ENCODE measurements at places on chromosomes 2 and 18.

DNA sequence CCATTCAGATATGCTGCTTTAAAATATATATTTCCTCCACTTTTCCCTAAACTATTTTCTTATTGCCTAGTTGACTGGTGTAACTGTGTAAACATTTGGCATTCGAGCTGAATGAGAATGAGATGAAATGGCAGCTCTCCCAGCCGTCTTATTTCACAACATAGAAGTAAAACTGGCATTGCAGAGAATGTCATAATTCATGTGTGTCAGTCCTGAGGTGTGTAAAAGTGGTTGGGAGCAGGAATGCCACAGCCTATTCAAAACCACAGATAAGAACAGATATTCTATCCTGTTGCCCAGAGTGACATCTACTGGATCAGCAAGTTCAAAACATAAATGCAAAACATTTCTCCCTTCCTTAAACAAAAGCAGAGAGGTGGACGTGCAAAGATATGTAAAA, 565.5 kb upstream of the CHAC2 start:
- DNase-seq, result no peak

DNA sequence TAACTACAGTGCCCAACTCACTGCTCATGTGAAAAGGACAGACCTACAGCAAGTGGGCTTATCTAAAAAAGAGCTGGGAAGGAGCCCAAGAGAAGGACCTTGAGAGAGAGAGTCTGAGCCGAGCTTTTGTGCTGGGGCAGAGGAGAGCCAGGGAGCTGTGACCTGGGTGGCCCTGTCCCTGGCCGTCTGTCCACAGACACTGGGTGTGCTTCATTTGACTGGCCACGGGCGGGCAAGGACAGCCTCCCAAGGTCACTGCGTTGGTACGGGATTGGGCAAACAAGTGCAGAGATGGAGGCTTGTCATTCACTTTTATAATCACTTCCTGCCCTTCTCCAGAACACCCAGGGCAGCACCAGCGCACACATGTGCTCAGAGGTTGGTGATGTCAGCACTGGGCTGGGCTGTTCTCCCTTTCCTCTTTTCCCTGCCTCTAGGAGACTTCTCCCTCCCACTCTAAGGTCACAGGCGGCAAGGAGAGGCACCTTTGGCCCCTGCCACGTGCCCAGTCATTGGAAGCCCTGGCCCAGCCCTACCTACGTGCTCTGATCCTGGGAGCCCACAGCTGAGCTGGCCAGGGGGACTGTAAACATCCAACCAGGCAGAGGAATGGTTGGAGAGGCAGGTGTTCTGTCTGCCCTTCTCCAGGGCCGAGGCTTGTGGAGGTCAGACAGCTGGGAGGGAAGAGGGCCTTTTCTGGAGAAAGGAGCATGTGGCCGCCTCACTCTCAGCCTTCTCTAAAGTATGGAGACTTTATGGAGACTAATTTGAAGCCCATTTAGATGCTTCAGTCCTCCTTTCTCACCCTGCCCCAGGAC, 6.4 kb upstream of the PSD4 start:
- no peak for DNase-seq

GRCh38 chr18:3193331-3193730, 26.4 kb downstream of the MYOM1 start:
- no peak for DNase-seq

DNA sequence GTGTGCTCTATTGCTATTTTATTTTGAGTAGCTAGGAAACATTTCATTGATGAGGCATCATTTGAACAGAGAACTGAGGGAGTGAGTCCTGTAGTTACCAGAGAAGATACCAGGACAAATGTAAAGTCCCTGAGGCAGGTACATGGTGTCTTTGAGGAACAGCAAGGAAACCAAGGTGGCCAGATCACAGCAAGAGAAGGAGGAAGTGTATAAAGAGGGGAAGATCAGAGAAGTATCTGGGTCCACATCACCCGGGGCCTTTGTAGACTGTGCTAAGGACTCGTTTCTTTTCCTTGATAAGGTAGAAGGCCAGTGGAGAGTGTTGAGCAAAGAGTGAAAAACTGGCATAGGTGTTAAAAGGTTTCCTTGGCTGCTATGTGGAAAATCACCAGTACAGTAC, 34.8 kb upstream of the PLB1 start:
- no peak for DNase-seq

DNA sequence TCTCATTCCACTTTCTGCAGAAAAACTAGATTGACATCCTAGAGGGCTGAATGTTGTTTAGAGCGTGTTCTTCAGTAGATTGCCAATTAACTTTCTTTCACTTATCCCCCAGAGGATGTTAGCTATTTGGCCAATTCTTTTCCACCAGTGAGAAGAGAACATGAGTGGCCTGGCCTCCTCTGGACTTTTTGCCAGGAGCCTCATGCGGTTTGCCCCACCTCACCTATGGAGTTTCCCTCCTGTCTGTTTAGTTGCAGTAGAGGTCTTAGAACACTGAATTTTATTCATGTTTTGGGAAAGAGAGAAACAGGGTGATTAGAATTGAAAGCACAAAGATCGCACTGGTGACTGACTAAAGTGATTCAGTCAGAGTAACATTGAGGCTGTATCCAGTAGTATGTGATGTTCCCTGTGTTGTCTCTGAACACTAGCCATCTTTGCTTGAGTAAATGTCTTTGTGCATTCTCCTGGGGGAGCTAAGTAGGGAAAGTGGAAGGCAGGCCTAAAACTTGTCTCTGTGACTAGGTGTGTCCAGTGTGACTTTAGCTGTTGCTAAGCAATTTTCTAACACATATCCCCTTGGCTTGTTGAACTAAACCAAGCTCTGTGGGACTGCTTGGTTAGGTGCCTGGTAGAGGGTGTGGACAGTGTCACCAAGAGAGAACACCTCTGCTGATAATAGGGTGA, 34.0 kb downstream of the UGP2 start:
- DNase-seq, result no peak

DNA sequence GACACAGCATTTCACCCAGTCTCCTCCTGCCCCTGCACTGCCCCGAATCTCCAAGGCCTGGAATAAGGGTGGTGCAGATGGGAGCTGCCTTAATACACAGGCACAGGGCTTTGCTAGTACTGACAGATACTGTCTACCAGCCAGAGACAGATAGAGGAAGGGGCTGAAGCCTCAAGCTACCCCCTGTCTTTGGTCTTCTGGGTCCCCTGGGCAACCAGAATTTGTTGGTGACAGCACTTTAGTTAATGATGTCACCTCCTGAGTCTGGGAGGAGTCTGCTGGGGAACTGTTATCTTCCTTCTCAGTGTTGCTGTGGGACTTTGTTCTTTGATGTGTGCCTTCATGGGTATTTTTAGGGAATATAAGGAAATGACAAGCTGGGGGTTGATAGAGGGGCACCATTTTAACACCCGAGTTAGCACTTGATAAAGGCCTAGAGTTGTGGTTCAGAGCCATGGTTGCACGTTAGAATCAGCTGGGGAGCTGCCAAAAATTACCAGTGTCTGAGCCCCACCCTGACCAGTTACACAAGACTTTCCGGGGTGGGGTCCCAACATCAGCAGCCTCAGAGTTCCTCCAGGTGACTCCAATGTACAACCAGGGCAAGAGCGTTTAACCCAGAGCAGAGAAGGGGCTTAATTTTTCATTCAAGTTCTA, 136.8 kb downstream of the SMAD7 start:
- DNase-seq, result peak; percentile 0

DNA sequence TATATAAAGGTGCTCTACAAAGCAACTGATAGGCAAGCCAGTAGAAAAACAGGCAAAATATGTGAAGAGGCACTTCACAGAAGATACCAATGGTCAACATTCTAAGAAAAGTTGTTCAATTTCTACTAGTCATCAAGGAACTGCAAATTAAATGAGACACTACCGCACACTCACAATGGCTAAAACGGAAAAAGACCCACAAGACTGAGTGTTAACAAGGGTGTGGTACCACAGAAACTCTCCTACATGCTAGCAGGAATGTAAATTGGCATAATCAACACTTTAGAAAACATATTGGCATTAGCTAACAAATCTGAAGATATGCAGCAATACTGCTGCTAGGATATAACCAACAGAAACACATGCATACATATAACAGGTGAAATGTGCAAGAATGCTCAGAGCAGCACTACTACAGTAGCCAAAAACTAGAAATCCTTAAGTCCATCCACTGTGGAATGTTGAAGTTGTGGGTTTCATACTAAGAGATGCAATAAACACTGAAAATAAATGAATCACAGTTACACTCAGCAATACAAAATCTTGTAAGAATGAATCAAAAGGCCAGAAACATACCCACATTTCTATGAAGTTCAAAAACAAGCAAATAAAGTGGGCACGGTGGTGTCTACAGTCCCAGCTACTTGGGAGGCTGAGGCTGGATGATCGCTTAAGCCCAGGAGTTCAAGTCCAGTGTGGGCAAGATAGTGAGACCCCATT, 9.2 kb downstream of the RNU4ATAC start:
- DNase-seq, result no peak

- DNase-seq, result no peak
These were observed 916.0 kb upstream of the CELF4 start for GRCh38 chr18:38481576-38481975.

DNA sequence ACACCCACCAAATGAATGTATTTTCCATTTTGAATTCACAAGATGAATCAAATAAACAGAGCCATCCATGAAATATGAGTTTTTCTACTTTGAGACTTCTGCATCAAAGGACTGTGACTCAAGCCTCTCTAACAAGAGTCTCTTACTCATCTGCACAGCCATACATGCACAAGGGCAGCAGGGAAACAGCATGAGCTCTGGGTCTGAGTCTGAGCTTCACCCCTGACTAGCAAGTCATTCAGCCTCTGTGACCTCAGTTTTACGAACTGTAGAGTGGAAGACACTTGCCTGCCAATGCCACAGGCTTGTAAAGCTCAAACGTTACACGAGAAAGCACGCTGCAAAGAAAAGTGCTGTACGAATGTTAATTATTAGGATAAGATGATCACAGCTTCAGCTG, 42.9 kb downstream of the MREG start:
- no peak for DNase-seq

DNA sequence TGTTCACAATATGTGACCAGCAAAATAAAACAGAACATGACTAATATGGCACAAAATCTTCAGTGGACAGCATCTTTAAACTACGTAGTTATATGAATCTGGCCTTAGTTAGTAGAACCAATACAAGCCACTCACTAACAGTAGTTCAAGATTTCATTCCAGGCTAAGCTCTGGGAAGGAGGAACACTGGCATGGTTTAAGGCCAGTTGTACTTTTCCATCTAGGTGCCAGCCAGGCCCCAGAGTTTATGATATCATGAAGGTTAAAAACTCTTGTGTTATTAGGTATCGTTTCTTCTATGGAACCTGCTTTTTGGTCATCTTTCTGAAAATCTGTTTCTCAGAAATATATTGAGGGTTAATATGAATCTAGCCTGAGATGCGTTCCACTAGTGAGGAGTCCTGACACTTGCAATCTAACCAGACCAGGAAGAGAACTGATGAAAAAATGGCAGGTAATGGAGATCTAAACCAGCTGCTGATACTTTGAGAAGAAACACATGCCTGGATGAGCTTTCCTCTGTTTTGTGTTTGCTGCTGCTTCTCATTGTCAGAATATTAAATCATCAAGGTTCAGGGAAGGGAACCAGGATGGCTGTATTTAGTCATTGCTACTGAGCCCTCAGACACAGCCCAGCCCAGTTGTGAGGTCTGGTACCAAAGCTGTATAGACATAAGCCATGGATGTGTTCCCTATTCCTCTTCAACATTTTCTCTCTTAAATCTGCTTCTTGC, 182.8 kb upstream of the SETBP1 start:
- no peak for DNase-seq

- DNase-seq, result peak; percentile 57
These were observed 495.7 kb upstream of the SMIM21 start for GRCh38 chr18:75923169-75923568.

DNA sequence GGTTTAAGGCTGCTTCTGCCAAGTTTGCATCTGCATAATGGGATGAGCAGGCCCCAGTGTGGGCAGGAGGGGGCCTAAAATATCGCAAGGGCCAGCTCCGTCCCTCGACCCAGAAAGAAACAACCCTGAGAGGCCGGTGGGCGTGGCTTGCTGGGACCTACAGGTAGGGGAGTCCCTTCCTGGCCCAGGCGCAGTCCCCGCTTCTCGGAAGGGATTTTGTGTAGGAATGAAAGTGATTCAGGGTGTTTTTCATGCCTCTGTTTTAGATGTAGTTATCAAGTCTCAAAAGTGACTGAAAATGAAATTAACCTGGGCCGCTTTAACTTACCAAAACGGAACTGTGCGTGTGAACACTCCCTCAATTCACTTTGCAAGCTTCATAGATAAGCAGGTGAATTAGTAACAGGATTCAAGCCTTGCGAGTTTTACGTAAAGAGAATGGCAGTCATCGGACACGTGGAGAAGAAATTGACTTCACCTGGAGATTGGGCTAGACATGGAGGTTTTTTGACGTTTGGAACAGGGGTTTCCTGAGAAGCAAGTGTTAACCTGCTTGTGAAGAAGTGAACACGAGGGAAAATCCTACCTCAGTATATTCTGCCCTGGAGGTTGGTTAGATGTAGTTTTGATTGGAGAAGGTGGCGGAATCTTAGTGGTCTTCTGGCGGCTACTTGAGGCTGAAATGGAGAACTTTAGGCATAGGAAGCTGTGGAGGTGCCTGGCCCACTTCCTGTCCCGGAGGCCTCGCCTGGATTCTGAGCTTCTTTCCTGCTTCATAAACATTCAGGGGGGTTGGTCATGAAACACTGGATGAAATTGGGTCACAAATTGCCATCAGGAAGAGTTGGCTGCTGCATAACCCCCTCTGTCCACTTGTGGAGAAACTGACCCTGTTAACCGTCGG, 1.7 kb downstream of the NCK2 start:
- peak; percentile 30 for DNase-seq

GRCh38 chr2:149129433-149129832, 90.9 kb downstream of the LYPD6B start:
- DNase-seq, result no peak

GRCh38 chr2:209685963-209686362, 85.7 kb upstream of the UNC80 start:
- DNase-seq, result no peak

- DNase-seq, result no peak
These were observed 63.7 kb upstream of the TFPI start for GRCh38 chr2:187617905-187618304.

All from gastrocnemius medialis (tissue), 4 donors.